Putamen (tissue), 1 donor: ENCODE measurements at places on chromosomes 1 and 21.

DNA sequence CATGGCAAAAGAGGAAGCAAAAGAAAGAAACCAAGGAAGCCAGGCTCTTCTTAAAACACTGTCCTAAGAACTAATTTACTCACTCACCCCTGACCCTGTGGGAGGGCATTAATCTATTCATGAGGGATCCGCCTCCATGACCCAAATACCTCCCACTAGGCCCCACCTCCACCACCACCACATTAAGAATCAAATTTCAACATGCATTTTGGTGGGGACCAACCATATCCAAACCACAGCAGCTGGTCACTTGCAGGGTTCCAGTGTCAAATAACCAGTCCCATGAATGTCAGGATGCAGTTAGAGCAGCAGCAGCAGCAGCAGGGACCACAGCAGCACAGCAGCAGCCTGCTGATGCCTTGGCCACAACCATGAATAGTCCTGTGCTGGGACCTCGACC lies 83.8 kb downstream of the ZC3H11B start:
- no peak for DNase-seq

DNA sequence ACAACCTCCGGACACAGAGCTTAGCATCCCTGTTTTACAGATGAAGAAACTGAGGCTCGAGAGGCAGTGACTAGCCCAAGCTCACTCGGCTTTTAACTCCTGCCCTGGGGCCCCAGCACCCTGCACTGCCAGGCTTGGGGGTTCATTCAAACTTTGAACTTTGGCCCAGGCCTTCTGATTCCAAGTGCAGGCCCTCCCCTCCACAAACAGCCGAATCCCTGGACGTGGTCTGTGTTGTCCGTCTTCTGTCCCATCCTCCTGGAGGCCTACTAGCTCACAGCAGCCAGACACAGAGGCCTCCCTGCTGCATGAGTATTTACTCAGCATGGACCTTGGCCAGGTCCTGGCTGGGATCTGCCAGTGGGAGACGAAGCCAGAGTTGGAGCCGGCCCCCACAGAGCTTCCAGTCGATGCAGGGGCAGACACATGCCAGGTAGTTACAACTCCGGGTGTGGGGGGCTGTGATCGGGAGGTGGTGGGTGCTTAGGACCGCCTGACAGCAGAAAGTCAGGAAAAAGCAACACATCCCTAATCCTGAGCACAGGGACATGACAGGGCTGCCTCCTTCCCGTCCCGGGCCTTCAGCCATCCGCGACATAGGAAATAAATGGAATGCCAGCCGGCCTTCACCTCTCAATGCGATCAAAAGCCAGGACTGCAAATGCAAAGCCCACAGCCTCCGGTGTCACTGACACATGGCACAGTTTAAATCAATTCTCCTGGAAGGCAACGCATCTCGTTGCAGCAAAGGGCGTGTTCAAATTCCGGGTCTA lies 7.4 kb downstream of the IFFO2 start:
- no peak for DNase-seq

DNA sequence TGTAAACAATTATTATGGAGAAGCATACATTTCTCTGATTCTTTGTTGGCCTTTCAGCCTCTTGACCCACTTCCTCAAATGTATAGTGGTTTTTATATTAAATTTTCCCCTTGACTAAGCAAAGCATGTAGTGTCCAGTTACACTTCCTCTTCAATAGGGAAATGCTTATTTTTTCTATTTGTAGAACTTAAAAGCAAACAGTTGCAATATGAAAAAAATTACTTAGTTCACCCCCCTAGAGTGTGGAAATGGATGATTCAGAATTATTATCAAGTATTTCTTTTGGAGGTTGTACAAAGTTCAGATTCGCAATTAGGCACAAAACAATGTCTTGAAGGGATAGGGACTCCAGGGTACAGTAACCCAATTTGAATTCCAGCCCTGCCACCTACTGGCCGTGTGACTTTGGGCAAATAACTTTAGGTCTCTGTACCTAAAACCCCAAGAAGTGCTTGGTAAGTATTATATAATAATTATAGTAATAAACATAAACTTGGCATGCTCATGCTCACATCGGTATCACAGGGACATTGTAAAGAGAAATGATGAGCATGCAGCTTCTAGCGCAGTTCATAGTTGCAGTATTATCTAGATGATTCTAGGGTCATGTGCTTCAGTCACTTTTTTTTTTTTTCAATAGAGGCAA lies 28.6 kb upstream of the IFNGR2 start:
- no peak for DNase-seq

DNA sequence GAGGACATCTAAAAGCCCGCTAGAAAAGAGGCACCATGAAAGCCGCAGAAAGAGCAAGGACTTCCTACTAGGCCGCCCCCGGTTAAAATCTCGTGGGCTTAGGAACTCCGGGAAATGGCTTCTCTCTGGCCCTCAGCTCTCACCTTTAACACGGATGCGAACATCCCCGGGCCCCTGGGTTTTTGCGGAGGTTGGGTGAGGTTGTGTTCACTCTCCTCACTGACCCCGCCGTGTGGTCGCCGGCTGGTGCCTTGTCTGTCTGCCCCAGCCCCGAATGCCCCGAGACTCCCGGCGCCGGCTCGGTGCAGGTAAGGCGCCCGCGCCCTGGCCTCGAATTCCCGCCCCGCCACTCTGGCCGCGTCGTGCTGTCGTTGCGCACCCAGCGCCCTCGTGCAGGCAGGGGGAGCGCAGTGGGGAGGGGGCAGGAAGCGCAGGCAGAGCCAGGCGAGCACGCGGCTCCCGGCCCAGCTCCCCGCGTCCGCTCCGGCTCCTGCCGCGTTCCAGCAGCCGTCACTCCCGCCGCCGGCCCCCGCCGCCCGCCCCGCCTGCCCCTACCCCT lies at the start of gene SHISAL2A:
TSS of gene SHISAL2A (plus strand) at position 437 of the 559 bp plus-strand sequence. CDS start 326 bp downstream, outside the sequence.
- DNase-seq: no peak

DNA sequence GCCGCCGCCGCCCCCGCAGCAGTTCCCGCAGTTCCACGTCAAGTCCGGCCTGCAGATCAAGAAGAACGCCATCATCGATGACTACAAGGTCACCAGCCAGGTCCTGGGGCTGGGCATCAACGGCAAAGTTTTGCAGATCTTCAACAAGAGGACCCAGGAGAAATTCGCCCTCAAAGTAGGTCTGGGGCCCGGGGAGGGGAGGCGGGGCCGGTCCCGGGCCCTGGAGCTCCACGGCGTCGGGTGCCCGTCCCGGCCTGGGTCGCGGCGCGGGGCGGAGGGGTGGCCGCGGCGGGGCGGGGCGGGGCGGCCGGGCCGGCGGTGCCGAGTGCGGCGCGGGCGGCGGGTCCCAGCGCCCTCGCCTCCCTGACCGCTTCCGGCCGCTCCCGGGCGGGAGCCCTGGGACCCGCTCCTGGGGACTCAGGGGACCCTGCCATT lies 646 bp downstream of the MAPKAPK2 start:
- no peak for DNase-seq
